ENCODE measurements at places on chromosomes 12 and 14. TPM values are rescaled to one million over a fixed set of nuclear protein-coding genes. Genes with fewer than 3 reads are reported as not detected.

DNA sequence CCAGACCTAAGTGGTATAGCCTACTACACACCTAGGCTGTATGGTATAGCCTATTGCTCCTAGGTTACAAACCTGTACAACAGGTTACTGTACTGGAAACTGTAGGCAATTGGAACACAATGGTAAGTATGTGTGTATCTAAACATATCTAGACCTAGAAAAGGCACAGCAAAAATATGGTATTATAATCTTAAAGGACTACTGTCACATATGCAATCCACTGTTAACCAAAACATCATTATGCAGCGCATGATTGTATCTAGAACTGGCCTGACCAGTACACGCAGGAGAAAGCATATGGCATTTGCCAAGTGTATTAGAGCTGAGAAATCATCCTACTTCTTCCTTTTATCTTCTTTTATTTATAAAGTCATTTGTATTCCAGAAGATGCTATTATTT, 75.5 kb downstream of the SLC8A3 start:
- no peak for DNase-seq

- no peak for DNase-seq
These were observed 31.2 kb upstream of the CHPT1 start for GRCh38 chr12:101666052-101666728.

- DNase-seq: no peak
These were observed 25.9 kb downstream of the FUT8 start for GRCh38 chr14:65438266-65438933.

DNA sequence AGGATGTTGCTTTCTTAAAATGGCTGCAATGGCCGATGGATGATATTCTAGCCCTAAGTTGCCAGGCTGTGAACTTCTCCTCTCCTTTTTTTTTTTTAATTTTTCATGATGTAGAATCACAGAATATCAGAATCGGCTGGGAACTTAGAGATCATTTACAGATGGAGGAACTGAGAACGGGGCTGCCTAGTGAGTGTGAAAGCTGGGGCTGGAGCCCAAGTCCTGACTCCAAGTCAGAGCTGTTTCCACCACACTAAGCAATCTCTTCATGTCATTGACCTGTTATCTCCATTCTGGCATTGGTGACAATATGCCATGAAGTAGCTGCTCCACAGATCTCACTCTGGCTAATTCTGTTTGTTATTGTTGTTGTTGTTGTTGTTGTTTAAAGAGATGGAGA, 121.7 kb downstream of the SLC38A1 start:
- DNase-seq: no peak

DNA sequence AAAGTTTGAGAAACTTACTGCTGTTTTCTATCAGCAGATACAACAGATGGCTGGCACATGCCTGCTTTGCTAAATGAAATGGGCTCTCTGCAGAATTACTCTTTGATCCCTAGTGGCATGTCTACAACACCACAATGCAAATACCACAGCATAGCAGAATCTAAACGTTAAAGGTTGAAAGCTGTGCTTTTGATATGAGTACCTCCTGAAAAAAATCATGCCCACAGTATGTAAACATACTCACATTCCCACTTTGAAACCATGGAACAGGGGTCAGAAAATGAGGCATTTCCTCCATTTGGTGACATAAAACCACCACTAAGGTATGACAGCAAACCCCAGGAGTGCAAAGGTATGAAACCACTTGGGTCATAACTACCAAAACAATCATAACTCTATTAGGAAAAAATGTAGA, 7.5 kb downstream of the WIF1 start:
- DNase-seq: no peak

The SDR9C7 gene
- total RNA-seq: not detected

The FAM90A1 gene
- not detected for total RNA-seq
